CD4-positive, alpha-beta T cell treated with Interleukin-2 at 100 ng/mL for 4 hours (primary cell): ENCODE measurements at places on chromosomes 7 and 10.

- no peak for DNase-seq
These were observed 193.8 kb upstream of the DPP6 start for GRCh38 chr7:153858355-153858754.

DNA sequence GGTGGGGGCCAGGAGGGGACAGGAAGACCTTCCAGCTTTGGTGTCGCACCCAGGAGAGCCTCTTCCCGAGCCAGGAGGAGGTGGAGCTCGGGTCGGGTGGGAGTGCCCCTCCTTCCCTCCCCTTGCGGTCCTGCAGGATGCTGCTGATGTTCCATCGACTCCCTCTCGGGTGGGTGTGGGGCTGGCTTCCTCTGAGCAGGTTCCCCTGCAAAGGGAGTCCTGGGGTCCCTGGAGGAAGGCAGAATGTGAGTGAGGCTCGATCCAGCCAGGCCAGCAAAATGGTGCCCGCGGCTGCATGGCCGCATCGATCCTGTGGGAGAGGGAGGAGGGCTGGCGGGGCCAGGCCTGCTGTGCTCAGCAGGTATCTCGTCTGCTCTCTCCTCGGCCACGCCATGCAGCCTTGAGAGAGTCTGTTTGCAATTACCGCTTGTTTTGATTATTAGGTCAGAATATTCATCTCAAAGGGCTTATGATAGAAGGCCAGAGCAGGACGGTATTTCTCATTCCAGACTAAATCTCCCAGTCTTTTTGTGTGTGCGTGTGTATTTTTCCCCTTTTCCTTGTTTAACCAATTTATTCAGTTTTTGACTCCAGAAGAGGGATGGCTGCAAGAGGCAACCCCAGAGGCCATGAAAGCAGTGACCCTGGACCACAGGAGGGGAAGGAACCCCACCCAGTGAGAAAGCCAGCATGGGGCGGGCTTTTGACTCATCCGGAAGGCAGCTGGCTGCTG is 137.3 kb upstream of the ZMIZ1 start:
- DNase-seq = no peak

- DNase-seq = peak; percentile 33
These were observed 5.7 kb downstream of the UPK3B start for GRCh38 chr7:76515999-76516443.

DNA sequence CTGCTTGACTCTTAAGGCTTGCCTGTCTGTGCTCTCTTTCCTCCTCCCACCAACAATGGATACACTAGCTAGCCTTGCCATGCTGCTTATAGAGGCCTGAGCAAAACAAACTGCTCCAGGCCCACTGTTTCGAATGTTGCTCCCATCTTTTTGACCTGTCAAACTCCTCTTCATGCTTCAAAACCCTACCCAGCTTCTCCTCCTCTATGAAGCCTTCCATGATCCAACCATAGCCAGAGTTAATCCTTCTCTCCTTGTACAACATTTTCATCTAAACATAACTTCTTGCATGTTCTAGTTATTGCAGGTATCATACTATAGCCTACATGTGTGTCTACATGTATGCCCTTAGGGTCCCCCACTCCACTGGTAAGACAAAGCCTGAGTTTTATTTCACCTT is 426.7 kb upstream of the MGMT start:
- no peak for DNase-seq

- no peak for DNase-seq
These were observed 38.4 kb downstream of the ATXN7L1 start for GRCh38 chr7:105837765-105838626.

GRCh38 chr7:37342688-37343471 is 105.8 kb downstream of the ELMO1 start:
- DNase-seq = peak; percentile 86
